ENCODE measurements at places on chromosomes 2 and 18.

DNA sequence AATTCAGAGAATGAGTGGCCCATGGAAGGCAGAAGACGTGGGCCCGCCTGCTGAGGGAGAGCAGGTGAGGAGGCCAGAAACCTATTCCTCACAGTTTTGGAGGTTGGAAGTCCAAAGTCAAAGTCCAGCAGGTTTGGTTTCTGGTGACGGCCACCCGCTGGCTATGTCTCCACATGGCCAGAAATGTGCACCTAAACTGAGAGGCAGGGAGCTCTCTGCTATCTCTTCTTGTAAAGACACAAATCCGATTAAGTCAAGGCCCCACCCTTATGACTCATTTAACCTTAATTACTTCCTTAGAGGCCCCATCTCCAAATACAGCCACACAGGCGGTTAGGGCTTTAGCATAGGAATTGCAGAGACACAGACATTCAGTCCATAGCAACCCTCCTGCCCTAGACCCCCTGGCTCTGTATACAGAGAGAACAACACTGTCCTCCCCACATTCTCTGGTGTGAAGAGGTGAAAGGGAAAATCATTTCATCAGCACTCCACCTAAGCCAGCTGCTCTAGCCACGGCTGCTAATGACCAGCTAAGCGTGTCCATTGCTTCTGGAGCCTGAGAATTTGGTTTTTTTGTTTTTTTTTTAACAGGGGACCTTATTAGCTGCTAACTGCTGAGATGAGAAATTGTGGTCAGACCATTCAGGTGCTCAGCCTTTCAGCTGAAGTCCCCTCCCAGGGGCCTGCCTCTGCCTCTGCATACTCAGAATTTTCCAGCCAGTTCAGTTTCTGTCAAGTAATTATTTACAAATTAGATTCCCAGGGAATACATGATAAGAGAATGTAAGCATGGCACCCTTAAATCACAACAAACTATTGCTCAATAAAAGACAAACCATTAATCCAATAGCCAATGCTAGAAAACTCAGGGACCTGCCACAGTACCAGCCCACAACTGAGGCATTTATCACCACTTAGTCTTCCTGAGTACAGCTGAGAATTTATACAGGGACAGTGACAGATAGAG lies 368.7 kb upstream of the ID2 start:
- DNase-seq: no peak

DNA sequence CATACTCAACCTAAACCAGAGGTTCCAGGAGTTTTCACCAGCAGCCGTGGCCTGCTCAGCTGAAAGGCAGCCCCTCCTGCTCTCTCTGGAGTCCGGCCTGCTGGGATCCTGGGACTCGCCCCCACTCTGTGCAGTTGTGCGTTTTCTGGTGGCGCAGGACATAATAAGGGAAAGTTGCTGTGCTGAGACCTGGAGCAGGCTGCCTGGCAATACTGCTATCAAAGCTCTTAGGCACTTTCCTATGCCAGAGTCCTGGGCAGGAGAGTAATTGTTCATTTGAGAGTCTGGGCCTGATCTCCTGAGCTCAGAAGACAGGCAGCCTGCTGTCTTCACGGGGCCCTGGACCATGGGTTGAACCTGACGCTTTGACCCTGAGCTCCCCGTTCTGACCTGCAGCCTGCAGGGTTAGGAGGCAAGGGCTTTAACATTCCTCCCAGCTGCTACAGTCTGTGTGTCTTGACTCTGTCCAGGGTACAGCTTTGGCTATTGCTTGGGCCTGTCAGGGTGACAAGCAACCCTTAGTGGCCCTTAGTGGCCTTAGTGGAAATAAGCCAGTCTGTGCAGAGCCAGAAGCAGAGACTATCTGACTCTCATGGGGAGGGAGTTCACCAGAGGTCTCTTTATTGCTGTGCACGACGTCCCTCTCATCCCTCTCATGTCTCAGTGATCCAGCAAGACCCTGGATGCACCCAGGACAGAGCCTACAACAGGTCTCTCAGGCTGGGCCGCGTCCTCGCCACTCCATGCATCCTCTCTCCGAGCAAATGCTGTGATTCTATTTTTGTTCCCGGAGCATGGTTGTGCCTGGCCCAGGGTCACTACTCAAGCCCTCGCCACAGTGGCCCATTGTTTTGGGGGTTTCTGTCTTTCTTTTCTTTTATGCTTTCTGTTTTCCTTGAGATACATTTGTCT lies 60.6 kb downstream of the ACKR3 start:
- no peak for DNase-seq

DNA sequence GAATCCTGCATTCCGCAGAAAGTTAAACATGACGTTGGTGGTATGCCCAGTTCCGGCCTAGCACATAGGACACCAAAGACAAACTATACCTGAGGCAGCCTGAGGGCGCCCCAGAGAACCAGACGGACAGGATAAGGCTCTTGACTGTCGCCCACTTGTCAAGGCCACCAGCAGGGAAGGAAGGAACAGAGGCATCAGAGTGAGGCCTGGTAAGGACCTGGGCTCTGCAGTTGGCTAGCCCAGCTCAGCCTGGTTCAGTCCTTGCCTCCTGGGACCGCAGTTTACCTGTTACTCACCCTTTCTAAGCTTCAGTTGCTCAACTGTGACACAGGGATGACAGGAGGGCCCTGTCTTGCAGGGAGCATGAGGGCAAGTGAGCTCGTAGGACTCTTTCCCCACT lies 82.1 kb downstream of the ACTR2 start:
- no peak for DNase-seq

- no peak for DNase-seq
Observed at GRCh38 chr2:12555012-12555645, 161.6 kb upstream of the TRIB2 start.

GRCh38 chr18:2304378-2305175 lies 266.7 kb downstream of the METTL4 start:
- no peak for DNase-seq

DNA sequence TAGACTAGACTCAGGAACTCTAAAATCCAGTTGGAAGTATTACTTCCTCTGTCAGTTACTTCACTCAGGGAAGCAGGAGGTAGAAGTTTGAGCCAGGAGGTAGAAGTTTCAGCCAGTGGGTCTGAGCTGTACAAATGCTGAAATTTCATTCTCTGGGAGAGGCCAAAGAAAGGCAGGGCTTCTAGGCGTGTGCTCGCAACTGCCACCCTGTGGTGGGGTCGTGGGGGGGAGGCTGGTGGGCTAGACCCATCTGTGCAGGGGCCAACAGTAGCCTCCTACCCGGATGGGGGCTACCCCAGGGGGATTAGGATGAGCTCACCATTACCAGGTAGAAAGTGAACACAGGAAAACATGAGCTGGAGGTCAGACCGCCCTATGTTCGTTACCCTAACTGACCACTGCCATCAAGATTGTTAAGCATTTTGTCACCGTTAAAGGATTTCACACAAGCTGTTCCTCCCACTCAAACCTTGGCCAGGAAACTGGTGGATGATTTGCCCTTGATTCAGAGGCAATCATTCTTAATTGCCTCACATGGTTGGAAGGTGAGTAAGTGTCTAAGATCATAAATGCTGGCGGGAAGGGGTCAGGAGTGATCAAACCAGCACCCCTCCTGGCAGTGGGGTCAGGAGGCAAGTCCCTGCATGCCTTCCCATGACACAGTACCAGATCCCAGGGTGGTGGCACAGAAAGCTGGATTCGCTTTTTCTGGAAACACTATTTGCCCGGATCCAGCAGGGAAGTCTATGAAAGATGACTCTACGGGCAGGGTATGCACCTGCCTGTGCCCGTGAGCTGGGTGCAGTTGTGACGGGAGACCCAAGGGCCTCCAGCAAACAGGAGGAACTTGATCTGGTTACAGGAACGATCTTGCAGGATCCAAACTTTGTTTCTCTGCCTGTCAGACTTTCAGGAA lies 5.2 kb upstream of the FHL2 start:
- no peak for DNase-seq

DNA sequence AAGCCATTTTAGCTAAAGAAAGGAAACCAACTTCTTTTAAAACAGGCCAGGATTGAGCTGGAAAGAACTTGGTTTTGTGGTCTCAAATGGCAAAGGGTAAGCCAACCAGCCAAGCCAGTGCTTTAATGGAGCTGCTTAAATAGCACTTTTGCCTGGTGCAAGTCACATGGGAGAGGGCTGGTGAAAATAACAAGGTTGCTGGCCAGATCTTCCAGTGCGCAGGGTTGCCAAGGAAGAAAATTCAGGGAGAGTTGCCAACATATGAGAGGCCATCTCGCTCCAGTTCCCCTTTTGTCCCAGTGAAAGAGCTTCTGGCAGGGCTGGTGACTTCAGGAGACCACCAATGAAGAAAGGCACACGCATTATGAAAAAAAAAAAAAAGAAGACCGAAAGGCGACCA lies 57.3 kb downstream of the IRS1 start:
- DNase-seq: no peak

GRCh38 chr2:175999283-175999819 lies 2.7 kb downstream of the LNPK start:
- no peak for DNase-seq

GRCh38 chr2:47077442-47078117 lies 77.5 kb downstream of the STPG4 start:
- DNase-seq: no peak

DNA sequence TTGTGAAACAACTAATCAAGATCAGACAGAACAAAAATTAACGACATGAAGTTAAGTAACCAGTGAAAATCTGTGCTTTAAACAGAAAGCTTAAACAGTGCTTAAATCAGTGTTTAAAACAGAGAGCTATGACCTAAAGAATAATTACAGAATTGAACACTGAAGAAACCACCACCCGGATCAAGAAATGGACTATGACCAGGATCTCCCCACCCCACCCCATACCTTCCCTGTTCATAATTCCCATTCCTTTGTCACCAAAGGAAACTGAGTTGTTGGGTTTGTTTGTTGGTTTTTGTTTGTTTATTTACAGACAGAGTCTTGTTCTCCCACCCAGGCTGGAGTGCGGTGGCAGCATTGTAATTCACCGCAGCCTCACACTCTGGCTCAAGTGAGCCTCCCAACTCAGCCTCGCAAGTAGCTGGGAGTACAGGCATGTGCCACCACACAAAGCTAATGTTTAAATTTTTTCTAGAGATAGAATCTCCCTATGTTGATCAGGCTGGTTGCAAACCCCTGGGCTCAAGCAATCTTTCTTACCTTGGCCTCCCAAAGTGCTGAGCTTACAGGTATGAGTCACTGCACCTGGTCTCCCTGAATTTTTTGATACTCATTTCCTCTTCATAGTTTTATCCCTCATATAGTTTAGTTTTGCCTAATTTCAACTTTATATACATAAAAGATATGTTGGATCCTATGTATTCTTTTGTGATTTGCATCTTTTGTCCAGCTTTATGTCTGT lies 8.2 kb upstream of the ALPG start:
- DNase-seq: no peak

- peak; percentile 16 for DNase-seq
Observed at GRCh38 chr2:105118960-105119359, 81.1 kb downstream of the MRPS9 start.

DNA sequence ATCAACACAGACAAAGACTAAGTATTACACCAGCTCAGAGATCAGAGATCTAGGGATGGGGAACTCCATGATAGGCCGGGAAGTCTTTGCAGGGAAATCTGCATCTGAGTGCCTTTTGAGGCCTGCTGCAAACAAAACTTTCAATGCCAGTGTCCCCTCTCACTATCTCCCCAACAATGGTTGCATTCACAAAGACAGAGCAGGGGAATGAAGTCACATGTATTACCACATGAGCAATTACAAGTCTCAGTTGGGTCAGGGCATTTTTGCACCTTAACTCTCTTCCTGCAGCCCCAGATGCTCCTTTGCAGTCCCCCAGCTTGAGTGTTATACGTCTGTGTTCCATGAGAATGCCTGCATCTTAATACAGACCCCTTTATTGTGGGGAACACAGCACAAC lies 1.8 kb upstream of the RNF144A start:
- no peak for DNase-seq

DNA sequence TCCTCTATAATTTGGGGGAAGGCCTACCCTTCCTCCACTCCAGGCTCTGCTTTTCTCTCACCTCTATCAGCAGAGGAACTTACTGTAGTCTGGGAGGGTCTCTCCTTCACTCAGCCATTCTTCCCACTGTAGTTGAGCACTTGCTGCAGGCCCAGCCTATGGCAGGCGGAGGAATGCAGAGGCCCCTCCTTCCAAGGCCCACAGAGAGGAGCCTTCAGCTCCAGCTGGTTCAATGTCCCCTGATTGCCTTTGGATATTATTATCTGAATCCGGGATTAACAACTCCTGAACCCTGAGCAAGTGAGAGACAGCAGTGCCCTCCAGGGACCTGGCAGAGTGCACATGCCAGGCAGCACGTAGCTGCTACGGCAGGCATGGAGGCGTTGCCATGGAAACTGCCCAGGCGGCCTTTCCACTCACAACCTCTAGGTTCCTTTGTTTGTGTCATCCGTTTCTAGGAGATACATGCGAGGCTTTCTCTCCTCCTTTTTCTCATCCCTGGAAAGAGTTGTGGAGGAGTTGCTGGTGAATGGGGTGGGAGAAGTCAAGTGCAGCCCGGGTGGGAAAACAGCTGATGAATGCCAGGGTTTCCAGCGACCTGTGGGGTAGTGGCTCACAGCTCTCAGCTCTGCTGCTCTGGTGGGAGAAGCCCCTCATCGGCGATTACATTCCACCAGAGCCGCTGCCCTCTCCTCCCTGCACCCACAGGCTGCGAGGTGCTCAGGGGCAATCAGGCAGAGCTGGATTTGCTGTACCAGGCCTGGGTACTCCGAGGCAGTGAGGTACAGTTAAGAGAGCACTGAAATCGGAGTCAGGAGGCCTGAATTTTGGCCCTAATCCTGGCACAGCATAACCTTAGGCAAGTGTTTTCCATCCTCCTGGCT lies 55.3 kb upstream of the HK2 start:
- peak; percentile 43 for DNase-seq

DNA sequence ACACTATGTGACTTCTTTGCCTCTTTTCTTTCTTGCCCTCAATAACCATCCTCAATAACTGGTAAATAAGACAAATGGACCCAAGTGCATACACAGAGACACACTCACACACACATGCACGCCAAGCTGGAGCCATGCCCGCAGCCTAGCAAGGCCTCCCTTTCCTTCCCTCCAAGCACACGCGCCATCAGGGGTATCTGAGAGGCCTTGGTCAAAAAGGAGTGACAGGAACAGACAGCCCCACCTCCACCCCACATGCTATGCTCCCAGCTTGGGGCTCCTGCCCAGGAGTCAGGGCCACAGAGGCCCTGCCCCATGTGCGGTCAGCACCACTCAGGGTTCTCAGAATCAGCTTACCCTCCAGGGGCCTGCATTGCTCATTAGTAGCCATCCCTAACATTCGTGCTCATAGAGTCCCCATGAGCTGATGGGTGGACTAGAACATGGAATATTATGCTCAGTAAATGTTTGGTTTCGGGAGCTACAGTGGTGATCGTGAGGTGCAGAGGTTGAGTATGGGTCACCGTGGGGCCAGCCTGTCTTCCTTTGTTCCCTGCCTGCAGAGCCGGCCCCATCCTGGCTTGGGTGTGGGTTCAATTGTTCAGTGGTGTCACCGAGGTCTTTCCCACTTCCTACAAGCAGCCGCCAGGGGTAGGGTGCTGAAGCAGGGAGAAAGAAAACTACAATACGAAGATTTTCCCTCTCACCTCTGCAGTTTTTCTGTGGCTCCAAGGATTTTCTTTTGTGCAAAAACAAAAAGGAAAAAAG lies 158.2 kb upstream of the RAB12 start:
- DNase-seq: no peak

DNA sequence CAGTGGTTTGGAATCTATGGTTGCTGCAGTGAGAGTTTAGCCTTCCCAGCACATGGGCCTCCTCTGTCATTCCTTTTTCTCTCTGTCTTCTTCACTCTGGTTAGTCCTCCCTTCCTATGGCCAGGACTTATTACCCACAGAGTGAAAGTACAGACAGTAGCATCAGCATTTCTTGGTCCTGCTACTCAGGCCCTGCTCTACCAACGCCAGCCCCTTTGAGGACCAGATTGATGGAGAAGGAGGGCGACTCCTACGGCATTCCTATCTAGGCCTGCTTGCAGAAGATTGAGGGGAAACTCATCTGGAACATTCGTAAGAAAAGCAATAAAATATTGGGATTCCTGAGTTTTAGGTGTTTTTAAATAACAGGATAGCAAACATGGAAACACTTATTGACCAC lies 43.5 kb downstream of the BMP10 start:
- DNase-seq: no peak

All from iPS DF 6.9 (cell line).